CD4-positive, alpha-beta T cell treated with Interleukin-12 subunit alpha and Interleukin-12 subunit beta, for 1 hour (primary cell): ENCODE measurements at places on chromosomes 6 and 20.

DNA sequence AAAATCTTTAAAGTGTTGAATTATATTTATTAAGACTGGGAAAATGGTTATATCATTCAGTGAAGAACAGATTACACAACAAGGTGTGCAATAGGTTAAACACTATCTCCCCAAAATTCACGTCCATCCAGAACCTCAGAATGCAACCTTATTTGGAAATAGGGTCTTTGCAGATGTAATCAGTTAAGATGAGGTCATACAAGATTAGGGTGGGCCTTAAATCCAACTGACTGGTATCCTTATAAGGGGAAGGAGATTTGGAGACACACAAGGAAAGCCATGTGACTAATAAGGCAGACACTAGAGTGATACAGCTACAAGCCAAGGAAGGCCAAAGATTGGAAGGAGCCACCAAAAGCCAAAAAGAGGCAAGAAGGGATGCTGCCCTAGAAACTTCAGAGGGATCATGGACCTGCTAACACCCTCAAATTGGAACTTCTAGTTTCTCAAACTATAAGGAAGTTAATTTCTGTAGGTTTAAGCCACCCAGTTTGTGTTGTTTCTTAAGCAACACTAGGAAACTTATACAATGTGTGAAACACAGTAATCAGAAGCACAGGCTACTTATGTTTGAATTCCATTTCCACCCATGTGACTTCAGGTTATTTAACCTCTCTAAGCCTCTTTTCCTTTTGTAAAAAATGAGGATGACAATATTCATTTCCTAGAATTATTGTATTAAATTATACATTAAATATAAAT, 16.9 kb downstream of the ILRUN start:
- DNase-seq, result no peak

DNA sequence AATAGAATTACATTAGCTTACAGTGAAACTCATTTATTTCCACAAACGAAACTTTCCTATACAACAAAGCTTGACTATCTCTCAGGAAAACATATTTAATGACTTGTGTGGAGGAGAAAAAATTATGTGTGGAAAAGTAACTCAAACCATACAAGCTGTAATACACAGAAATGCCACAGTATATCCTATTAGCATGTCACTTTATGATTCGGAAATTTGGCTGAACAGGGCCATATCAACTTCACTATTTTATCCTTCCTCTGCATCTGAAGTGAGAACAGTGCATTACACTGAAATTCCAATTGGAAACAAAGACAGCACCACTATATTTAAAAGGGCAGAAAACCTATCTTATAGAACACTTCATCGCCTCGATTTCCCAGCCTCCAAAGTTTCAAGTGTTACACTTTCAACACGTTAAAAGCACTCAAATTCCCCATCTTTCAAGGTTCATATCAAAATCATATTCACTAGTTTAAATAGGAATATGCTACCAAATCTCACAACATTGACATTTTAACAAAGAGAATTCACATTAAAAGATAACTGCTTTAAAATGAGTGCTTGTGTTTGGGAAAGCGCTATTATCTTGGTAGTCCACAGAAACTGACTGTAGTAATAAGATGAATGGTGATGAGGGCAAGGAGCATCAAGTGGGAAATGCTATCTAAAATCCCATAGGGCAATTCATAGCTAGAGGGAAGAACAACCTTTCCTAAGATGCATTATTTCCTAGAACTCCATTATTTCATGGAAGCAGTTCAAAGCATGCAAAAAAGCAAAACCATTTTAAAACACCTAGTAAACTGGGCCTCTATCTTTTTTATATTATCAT, 1.8 kb downstream of the REV3L start:
- DNase-seq, result no peak

- DNase-seq, result no peak
These were observed 70.0 kb upstream of the AHI1 start for GRCh38 chr6:135567375-135568083.

DNA sequence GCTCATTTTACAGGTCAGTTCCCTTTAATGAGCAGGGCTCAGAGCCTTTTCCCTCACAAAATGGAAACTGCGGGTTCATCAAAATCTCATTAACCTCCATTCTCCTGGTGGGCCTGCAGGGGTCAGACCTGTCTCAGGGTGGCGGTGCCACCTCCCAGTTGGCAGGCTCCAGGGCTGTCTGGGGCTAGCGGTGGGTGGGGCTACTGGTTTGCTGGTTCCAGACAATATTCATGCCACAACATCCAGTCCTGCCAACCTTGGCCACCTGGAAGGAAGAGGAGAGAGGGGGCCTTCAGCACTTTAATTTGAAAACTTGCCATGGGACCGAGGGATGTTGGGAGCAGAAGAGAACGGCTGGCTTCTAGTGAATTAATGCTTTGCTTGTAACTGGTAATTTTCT, 41.9 kb upstream of the CTNNBL1 start:
- DNase-seq, result peak; percentile 20

DNA sequence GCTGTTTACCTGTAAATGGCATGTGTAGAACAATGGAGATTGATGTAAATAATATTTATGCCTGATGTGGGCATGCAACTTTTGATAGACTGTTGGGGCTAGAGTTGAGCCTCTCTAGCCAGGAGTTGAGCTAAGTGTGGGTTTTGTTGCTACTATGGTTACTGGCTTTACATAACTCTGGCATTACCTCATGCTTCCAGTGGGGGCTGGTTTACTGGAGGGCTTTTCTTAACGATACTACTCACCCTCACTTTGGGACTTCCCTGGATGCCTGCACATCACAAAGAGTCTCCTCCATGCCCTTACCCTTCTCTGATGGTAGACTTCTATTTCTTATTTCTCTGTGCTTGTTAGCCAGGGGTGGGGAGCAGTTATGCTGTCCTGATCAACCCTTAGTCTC, 524.6 kb upstream of the CDH4 start:
- DNase-seq, result no peak

DNA sequence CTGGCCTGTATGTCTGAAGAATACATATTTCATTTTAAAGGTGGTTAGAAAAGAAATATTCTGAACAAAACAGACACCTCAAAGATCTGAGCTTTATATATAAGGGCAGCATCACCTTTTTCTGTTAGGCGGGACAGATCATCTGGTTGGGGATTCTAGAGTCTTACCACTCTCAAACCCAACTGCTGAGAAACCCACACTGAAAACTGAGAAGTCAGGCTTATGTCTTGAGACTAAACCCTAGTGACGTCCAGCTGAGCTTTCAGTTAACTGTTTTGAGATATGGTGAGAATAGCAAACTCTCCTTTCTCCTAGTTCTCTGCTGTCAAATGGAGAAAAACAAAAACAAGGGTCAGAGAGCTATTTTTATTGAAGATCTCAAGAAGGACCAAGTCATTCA, 63.7 kb upstream of the CCN6 start:
- no peak for DNase-seq

DNA sequence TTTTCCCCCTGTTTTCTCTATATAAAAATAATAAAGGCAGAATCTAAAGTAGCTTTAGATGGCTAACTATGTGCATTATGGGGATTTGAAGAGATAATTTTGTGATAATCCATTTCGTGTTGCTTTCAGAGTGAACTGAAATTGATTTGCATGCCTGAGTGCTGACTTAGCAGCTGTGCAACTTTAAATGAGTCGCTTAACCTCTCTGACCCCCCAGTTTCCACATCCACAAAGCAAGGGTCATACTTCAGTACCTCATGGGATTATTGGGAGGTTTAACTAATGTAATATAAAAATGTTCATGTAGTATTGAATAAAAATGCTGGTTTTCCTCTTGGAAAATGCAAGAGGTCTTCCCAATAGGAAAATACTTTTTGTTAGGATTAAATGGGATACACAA, 63.8 kb upstream of the FABP7 start:
- DNase-seq, result no peak

- DNase-seq, result no peak
These were observed 32.4 kb upstream of the PBOV1 start for GRCh38 chr6:138250513-138251247.
